ENCODE measurements at places on chromosomes 5 and 9.

DNA sequence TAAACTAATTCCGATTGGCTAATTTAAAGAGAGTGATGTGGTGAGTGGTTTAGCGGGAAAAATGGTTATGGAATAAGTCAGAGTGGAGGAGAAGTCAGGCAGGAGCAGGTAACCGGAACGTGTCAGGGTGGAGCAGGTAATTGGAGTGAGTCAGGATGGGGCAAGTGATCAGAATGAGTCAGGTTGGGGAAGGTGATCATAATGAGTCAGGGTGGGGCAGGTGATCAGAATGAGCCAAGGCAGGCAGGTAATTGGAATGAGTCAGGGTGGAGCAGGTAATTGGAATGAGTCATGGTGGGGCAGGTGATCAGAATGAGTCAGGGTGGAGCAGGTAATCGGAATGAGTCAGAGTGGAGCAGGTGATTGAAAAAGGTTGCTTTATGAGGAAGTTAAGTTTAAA lies 101.4 kb downstream of the TMEM167A start:
- DNase-seq: no peak

DNA sequence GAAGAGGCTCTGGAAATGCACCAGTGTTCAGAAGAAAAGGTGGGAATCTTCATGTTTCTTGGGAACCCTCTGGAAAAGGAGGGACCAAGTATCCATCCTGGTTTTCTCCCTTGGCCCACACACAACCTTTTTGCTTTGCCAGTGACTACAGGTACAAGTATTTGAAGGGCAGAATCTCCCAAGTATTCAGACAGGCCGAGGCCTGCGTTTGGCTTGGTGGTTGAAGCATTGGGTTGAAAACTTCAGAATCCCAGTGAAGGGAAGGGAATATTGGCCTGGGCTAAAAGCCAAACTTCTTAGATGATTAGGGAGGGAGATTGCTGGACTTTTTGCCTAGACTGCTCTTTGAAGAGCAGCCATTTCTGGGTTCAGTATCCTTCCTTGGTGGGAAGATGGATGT lies 71.9 kb downstream of the UBAP1 start:
- DNase-seq: no peak

- no peak for DNase-seq
Measured at GRCh38 chr9:86353655-86354010, 577 bp downstream of the TUT7 start.

DNA sequence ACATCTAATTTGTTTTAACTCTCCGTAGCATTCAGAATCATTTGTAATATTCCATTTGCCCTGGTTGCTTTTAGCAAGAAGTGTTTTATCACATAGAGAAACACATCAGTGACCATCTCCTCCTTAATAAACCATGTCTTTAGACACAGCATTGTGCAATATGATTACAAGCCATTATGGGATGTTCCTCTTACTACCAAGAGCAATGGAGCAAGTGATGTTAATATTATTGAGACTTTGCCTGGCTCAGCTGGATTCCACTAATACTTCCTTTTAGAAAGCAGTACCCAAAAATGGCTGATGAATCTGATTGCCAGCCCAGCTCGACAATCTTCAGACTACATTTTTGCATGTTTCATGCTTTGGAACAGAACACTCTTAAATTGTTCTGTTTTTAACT lies 364.2 kb downstream of the OSTF1 start:
- DNase-seq: no peak

DNA sequence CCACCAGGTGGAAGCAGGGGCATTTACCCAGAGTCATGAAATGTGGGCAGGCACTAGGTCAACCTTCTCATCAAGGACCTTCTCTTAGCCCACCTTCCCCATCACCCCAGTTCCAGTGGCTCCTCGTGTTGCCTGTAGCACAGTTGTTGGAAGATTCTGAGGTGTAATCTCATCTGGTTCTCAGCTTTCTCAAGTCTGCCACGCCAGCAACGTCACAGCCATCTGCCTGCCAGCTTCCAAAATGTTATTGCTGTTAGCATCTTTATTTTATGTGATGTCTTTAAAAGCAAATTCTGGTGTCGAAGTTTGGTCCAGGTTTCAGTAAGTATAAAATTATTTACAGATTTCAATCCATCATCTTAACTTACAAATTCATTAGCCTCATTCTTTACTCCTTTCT lies 10.7 kb downstream of the C9orf153 start:
- DNase-seq: no peak

DNA sequence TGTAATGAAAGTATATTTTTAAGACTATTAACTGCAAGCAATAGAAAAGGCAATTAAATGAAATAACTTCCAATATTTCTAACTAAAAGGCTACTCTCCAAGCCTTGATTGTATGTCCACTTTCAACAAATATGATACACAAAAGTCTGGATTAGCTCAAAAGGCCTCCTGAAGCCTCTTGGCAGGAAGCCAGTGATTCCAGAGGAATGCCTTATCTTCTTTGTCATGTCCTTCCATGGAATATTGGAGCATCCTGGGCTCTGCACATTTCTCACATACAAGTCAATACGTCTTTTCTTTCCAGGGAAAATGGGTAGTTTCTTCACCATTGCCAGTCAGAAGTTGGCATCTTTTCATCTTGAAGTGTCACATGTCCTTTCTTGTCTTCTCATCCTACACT lies 357.8 kb downstream of the KDM4C start:
- no peak for DNase-seq
